ENCODE measurements at places on chromosomes 5 and 9.

GRCh38 chr5:132176521-132176945 is 51.1 kb downstream of the P4HA2 start:
- DNase-seq, result no peak

- no peak for DNase-seq
These were observed 101.9 kb downstream of the LNPEP start for GRCh38 chr5:97037819-97038218.

- no peak for DNase-seq
These were observed 383.9 kb downstream of the MAT2B start for GRCh38 chr5:163889369-163889768.

GRCh38 chr5:125657936-125658335 is 765.3 kb upstream of the GRAMD2B start:
- no peak for DNase-seq

- no peak for DNase-seq
These were observed 18.2 kb downstream of the GNPDA1 start for GRCh38 chr5:141994511-141995136.

DNA sequence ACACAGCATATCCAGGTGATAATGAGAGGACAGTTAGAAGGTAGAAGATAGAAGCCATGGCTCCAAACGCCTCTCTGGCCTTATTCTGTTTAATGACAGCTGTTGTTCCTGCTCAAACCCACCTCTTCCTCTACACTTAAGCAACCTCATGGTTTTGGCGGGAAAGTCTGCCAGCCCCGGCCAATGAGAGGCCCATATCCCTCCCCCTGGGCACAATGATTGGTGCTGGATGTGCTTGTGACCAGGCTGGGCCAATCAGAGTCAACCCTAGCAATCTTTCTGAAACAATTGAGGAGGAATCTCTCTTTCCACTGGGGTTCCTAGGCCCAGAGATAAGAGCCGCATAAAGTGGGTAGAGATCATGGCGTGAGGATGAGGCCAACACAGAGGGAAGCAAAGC is 4.8 kb upstream of the GFI1B start:
- DNase-seq, result no peak

- DNase-seq, result no peak
These were observed 191.0 kb downstream of the GLIS3 start for GRCh38 chr9:4108754-4109465.

GRCh38 chr9:124475868-124476690 is 25.8 kb downstream of the ADGRD2 start:
- DNase-seq, result no peak

DNA sequence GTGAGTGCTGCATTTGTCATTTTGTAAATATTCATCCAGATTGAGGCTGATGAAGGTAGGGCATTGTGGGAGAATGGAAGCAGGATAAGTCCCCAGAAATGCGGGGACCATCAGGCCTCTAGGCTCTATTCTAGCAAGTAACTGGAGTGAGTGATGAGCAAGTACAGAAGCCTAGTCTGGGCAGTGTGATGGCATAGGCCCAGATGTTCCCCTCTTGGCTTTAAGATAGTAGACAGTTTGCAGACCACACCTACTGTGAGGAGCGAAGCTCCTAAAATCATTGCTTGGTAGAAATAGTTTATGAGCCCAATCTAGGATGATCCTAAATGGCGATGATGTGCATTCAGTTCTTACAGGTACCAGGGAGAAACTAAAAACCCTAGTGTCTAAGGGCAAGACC is 24.3 kb downstream of the NDFIP1 start:
- no peak for DNase-seq

GRCh38 chr5:75862872-75863271 is 145.6 kb upstream of the POC5 start:
- no peak for DNase-seq

- no peak for DNase-seq
These were observed 159.9 kb downstream of the GOLPH3 start for GRCh38 chr5:32014096-32014745.

GRCh38 chr5:67305913-67306710 is 109.5 kb upstream of the CD180 start:
- DNase-seq, result no peak

- DNase-seq, result no peak
These were observed 314.7 kb downstream of the TLE1 start for GRCh38 chr9:81374459-81375186.

GRCh38 chr5:19519448-19519847 is 468.6 kb downstream of the CDH18 start:
- no peak for DNase-seq

GRCh38 chr5:36631620-36632362 is 25.4 kb downstream of the SLC1A3 start:
- no peak for DNase-seq

DNA sequence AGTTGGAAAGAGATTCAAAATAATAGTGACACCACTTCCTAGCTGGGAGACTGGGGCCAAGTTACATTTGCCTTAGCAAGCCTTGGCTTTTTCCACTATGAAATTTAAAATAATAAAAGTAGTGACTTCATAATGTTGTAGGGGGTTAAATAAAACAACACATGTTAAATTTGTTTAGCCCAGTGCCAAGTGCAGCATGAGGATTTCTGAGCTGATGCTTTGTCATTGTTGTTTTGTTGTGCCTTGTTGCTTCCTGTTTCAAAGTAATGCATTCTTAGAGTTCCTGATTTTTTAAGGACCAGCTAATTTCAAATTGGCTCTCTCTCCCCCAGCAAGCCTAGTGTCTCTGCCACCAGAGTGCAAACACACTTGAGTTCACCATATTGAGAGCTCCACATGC is 270.7 kb upstream of the PAPPA start:
- DNase-seq, result no peak

DNA sequence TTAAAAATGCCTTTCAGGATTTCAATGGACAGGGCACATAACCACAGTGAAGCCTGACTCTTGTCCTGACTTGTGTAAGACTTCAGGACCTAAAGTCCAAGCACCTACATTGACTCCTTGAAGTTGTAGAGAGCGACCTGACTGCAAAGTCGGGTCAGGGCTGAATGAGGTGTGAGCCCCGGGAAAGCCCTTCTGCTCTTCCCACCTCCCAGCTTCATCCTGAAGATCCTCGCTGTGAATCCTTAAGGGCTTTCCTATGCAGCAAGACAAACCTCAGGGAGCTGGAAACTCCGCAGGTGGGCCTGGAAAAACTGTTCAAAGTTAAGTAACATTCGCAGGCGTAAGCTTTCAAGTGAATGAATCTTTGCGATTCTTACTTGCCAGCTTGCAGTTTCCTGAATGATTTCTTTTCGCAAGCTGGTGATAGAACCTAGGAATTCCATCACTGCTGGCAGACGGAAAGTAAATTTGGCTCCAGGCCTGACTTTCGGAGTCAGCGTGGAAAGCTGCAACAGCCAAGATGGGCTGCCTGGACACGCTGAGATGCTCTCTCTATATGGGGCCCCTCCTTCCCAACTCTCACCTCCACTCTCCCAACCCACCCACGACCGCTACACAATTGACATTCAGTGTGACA is 10.9 kb downstream of the SEMA5A start:
- no peak for DNase-seq

- no peak for DNase-seq
These were observed 878 bp downstream of the HIGD2A start for GRCh38 chr5:176389135-176390123.

DNA sequence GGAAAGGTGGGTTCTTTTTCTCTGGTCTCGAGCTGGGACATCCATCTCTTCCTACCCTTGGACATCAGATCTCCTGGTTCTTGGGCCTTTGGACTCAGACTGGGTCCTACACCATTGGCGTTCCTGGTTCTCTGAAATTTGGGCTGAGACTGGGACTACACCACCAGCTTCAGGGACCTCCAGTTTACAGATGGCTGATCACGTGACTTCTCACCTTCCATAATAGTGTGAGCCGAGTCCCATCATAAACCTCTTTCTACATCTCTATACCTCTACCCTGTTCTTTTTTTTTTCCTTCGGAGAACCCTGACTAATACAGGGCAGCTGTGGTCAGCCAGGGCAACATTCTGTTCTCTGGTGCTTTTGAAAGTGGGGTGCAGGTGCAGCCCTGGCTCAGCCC is 27.2 kb upstream of the RXRA start:
- no peak for DNase-seq

DNA sequence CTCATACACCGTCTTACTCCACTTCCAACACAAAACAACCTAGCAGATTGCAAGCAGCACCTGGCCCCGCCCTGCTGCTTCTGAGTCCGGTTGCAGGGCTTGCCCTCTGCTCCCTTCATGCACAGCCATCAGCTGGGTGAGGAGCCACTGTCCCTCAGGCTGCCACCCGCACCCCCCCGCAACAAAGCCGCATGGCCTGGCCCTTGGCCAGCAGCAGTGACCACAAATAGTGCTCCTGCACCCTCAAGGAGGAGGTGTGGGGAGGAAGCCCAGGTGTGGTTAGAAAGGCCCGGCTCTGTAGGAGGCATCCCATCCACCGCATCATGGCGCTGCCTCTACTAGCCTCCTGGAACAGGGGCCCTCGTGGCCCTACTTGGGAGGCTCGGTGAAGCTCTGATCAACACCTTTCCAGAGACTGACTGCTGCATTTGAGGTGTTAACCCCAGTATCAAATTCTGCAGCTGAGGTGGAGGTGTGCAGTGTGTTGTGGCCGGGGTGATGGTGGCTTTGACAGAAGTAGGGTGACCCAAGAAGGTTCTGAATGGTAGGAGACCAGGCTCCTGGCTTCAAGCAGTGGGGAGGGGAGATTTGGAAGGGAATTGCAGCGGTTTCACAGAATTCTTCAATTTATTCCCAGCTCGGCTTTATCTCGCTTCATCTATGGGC is 52.7 kb downstream of the WNK2 start:
- no peak for DNase-seq

DNA sequence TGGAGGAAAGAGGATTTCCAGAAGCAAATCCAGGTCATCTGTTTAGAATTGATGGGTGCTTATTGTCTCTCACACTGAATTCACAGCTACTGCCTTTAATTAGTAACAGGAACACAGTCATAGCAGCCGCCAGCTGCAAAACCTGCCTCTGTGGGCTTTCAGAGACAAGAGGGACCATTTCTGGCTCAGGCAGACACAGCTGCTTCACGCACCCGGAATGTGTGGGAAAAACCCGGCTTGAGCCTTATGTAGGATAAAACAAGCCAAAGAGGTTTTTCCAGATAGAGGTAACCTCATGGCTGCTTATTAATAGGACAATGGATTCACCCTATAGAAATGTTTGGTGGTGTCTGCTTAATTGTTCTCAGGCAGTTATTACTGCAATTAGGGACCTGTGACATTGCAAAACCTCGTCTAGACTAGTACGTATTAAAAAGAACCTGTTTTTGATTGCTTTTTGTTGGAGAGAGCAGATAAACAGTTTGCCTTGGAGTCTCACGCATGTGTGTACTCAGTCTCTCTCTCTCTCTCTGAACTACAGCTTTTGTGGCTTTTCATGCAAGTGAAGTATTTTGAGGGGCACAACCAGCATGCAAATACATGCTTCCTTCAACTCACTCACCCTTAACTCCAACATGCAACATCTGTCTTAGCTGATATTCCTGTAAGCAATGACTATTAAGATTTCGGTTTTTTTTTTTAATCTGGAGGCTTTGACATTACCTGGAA is 302.7 kb downstream of the PLK2 start:
- DNase-seq, result no peak

DNA sequence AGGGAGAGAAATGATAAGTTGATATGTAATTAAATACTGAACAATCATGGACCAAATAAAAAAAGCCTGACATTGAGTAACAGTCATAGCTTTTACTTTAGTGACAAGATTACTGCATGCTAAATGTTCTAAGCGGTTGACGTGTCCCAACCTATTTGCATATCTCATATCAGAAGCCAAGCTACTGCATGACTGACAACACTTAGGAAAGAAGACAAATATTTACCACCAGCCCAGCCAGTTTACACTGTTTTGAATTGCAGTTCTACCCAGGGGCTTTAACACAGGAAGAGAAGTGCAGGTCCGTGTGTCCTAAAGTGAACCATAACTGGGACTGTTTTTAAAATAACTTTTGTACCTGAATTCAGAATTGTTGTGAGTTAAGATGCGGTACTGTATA is 219.9 kb downstream of the PRDM9 start:
- no peak for DNase-seq

- DNase-seq, result no peak
These were observed 85.4 kb upstream of the FSTL4 start for GRCh38 chr5:133697536-133698258.

DNA sequence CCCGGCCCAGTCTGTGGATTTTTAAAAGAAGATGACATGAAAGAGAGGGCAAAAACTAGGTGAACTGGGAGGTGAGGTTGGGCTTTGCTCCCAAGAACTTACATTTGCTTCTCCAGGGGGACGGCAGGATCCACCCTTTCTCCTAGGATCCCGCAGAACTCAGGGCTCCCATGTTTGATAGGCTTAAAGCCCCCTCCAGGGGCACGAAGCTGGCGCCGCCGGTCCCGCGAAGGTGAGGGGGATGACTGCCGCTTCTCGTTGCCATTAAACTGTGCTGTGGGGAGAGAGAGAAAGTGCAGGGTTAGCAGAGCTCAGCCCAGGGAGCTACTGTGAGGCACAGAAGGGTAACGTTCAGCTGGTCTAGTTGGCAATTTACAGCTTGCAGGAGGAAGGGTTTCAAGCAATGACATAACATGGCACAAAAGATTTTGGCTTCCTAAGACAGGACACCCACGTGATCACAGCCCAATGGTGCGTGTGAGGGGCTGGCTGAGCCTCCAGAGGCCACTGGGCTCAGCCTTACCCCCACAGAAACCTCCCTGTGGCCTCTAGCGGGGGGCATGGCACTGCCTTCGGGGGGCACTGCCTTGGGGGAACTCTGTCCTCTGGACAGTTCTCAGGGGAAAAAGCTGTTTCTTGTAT is 52.0 kb upstream of the SLC25A51 start:
- no peak for DNase-seq

DNA sequence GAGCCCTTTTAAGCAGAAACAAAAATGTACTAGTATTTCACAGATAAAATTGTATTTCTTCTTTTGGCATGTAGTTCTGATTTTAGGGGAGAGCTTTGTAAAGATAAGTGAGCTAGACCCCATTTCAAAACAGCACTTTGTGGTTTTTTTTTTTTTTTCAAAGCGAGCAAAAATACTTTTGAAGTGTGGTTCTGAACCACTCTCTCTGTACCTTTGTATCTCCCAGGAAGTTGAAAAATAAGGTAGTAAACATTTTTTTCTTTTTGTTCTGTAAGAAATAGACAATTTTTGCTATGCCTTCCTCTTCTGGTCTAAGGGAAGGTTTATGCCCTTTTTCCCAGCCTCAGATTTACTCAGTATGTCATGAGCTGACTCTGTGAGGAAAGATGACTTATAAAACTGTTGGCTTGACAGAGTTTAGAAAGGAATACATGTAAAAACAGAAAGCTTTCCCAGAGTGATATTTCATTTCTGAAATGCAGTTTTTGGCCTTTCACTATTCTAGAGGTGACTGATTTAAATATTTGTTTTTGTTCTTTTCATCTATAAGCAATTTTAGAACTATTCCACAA is 12.5 kb downstream of the ERCC6L2 start:
- DNase-seq, result no peak

GRCh38 chr9:133534346-133535291 is at the start of gene ADAMTSL2:
ADAMTSL2 (plus strand) TSS chr9:133534704; CDS start chr9:133536713, 2,009 bp downstream.
- DNase-seq, result no peak

DNA sequence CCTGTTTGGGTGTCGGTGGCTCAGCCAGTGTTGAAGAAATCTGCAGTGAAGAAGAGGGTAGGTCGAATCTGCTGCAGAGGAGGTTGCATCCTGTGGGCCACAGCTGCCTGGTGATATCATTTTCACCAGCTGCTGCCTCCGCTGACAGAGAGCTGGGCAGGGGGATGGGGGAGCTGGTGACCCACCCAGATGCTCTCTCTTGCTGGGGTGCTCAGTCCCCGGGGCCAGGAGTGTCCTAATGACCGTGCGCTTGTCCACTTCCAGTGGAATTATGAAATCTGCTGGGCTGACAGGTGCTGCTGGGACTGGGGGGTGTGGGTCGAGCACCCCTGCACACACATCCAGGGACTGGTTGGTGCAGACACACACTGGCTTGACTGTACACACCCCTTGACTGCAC is 83.2 kb upstream of the IRX4 start:
- DNase-seq, result no peak
